ENCODE measurements at places on chromosomes 5 and 9. TPM values are rescaled to one million over a fixed set of nuclear protein-coding genes. Genes with fewer than 3 reads are reported as not detected.

SIGMAR1 gene
- 63.1 TPM for polyA plus RNA-seq

ADRA1B gene
- polyA plus RNA-seq: not detected

TMEM171 gene
- not detected for polyA plus RNA-seq

CARD9 gene
- polyA plus RNA-seq: 0.26 TPM

PHYHD1 gene
- 1.0 TPM for polyA plus RNA-seq

OR1L4 gene
- polyA plus RNA-seq: not detected

SLC6A18 gene
- not detected for polyA plus RNA-seq
